ENCODE measurements at places on chromosomes 2 and 18. TPM values are rescaled to one million over a fixed set of nuclear protein-coding genes. Genes with fewer than 3 reads are reported as not detected.

The ANKRD53 gene
- not detected for total RNA-seq

The RAD51AP2 gene
- total RNA-seq, result not detected

The DAW1 gene
- 0.26 TPM for total RNA-seq

The FER1L5 gene
- not detected for total RNA-seq
